Lung microvascular endothelial cell (primary cell): ENCODE measurements at places on chromosomes 5 and 9. TPM values are rescaled to one million over a fixed set of nuclear protein-coding genes. Genes with fewer than 3 reads are reported as not detected.

GRCh38 chr5:10372726-10373709, 19.5 kb downstream of the MARCHF6 start:
- DNase-seq: no peak

- DNase-seq: no peak
Measured at GRCh38 chr9:99274495-99274894, 52.4 kb downstream of the SEC61B start.

DNA sequence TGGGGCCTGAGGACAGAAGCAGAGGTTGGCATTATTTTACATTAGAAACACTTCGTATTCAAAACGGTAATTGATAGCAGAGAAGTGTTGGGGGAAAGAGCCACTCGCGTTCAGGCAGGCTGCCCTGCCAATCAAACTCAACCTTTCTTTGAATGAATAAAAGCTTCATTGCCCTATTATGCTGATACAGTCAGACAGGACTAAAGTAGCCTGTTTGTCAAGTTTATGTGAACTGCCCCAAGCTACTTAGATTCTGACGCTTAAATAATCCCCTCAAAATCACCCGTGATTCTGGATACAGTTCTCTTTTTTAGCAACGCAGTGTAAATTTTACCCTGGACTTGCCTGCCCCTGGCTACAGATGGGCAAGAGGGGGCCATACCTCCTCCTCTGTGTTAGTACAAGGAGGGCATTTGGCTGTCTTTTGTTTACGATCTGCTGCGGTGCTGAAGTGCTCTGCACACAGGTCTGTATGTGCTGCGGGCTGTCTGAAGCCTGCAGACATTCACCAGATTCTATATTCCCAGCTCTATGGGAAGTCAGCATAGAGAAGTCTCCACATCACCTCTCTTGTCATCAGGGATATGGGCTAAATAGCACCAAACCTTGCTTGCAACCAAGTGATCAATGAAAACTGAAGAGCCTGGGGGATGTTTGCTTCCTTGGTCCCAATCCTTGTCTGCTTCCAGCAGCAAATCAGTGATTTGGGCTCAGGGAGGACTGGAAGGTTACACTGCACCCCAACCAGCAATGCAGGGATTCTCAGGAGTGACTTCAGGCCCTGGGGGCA, 218.4 kb downstream of the EBF1 start:
- DNase-seq: no peak

DNA sequence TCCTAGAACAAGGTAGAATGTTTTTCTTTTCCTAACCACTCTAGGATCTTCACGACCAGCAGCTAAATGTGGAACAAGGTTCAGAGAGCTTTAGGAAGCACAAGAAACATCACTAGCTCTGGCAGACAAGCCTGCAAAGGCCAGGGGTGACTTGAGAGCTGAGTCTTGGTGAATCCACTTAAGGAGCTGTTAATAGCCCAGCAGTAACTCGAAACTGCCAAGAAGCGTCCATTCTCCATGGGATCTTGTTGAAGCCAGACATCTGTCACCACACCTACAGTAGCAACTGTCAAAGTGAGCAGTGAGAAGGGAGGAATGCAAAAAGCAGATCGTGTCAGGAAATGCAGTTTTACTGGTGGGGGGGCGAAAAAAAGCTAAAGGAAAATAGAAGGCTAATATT, 87.2 kb downstream of the ATPSCKMT start:
- DNase-seq: no peak

GRCh38 chr9:135478829-135479468, 633 bp upstream of the PPP1R26 start:
- peak; percentile 28 for DNase-seq

- DNase-seq: peak; percentile 52
Measured at GRCh38 chr9:127539982-127540663, 72.0 kb upstream of the STXBP1 start.

DNA sequence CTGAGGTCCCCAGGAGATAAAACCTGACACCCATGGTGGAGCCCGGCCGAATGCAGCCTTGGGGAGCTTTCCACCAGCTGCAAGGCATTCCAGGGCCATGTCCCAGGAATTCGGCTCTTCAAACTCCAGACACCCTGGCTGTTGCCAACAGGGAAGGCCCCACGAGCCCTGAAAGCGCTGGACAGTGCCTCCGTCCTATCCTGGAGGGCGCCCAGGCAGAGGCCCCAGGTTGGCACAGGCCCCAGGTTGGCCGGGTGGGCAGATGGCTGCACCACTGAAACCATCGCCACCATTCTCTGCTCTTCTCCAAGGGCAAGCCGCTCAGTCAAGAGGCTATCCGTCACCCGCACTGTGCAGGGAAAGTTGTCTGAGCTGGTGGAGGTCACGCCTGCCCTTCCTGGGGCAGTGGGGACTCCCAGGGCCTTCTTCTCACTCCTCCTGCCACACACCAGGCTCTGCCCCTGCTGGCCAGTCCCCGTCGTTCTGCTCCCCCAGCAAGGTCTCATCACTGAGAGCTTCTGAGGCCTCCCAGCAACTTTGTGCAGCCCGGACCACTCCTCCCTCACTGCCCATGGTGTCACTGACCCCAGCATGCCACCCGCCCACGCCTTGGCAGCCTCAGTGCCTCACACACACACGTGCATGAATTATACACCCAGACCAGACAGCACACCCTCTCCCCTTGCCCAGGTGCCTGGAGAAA, 21.2 kb downstream of the SLC6A3 start:
- no peak for DNase-seq

DNA sequence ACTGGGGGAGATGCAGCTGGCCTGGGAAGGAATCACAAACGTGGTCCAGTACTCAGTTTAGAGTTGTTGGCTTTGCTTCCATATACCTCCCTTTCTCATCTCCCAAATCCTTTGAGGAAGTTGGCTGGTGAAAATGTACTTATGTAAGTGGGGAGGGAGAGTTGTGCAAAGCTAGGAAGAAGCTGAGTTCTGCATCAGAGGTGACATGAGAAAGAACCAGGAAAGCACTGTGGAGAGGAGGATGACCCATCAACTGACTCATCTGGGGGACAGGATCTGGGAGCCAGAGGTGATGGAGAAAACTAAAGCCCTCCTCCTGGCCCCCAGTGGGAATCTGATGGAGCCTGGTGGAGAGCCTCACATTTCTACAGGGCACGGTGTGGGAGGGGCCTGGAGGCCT, 16.2 kb downstream of the KCNMB1 start:
- no peak for DNase-seq

DNA sequence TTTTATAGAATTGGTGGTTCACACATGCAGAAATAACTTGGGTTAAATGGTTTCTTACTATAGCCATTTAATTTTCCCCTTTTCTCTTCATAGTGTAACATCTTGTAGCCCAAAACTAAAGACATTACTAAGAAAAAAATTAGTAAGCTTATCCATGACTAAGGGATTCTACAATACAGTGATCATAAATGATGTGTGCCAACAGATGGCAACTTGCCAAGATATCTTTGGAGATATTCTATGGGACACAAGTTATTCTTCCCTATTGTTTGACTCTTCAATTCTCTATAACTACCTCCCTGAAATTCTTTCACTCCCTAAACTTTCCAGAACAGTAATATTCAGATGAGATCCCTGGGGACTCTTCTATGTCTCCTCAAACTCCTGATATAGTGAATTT, 580.6 kb downstream of the PTPRD start:
- DNase-seq: peak; percentile 11

DNA sequence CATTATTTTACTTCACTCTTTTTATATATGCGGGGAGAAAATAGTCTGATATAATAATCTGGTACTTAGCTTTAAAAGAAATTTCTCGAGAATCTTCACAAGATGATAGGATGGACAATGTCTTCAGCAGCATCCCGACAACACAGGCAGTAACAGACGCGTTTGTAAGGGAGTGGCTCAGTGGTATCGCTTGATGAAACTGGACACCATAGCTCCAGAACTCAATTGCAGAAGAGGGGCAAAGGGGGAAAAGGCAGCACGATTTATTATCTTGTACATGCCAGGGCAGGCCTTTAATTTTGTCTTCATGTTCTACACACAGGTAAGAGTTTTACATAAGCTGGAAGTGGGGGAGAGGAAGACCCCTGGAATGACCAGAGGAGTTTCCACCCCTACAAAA, 15.7 kb downstream of the IL4 start:
- DNase-seq: no peak

GRCh38 chr5:115179394-115180164, 9.9 kb upstream of the TRIM36 start:
- peak; percentile 8 for DNase-seq

GRCh38 chr5:69078921-69079540, 14.8 kb upstream of the SLC30A5 start:
- no peak for DNase-seq

GRCh38 chr5:8766448-8766847, 779.4 kb downstream of the SEMA5A start:
- DNase-seq: no peak

DNA sequence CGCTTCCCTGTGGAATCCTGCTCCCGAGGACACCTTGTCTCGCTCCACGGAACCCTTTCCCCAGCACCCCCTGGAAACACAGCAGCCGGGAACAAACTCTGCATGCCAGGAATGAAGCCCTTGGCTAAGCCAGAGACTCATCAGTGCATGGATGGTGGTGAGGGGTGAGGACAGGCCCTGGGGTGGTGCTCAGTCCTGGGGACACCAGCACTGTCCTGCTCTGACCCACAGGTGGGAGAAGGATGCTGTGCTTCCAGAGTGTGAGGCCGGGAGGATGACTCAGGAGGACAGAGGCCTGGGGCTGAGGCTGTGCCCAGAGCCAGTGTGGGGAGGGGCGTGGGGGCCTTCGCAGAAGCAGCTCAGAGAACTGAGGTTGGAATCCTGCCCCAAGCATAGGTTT, 11.2 kb upstream of the EGR1 start:
- DNase-seq: no peak

GRCh38 chr9:131277287-131277909, 1.1 kb upstream of the FAM78A start:
- no peak for DNase-seq

DNA sequence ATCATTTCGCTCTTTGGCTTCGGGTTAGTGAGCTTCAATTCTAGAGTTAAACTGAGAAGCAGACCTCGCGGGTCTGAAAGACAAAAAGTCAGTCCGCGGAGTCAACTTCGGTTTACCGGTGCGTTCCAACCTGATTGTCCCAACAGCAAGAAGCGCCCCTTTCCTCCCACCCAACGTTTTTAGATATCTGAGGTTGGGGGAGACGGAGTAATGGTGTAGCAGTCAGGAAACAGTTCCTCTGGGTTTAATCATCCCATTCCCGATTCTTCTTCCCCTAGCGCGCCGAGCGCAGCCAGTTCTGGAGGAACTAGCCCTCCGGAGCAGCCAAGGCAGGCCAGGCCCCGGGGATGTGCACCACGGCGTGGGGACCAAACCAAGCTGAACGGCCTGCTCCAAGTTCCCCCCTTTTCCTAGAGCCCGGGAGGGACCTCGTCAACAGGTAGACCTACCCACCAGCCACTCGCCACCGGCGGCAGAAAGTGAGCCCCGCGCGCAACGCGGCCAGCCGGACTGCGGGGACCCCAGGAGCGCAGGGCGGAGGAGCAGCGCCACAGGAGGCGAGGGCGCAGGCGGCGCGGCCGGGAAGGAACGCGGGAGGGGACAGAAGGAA, 622 bp upstream of the ISL1 start:
- no peak for DNase-seq

DNA sequence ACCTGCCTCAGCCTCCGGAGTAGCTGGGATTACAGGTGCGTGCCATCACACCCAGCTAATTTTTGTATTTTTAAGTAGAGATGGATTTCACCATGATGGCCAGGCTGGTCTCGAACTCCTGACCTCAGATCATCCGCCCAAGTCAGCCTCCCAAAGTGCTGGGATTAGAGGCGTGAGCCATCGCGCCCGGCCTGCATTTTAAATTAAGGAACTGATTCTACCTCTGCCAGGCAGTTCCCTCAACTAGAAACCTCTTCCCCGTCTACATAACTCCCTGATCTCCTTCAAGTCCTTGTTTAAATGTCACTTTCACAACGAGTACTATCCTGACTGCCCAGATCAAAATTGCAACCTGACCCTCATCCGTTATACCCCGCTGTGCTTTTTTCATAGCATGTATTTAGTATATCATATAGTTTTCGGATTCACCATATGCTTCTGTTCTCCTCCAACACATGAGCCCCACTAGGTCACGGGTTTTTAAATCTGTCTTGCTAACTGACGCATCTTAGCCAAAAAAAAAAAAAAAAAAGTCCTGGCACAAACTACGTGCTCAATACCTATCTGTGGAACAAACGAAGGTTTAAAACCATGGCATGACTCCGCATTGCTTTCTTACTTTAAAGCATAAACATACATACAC, 858 bp upstream of the SOWAHA start:
- no peak for DNase-seq

- no peak for DNase-seq
Measured at GRCh38 chr5:108193021-108193795, 188.7 kb downstream of the FBXL17 start.

- no peak for DNase-seq
Measured at GRCh38 chr5:72185496-72186329, 78.4 kb downstream of the MAP1B start.

- DNase-seq: no peak
Measured at GRCh38 chr5:40775085-40775845, 19.5 kb upstream of the TTC33 start.

The LRRC26 gene
- not detected in 2 replicates for total RNA-seq

The ENTPD2 gene
- total RNA-seq: not detected in 2 replicates

The PPP2R2B gene
- total RNA-seq: not detected in 2 replicates

The CYSRT1 gene
- under 0.01 and 0.20 TPM in 2 replicates for total RNA-seq

The PCDHGB1 gene
- total RNA-seq: 0.87 and 1.6 TPM in 2 replicates

The DRD1 gene
- total RNA-seq: not detected in 2 replicates

The HCN1 gene
- not detected in 2 replicates for total RNA-seq

The SLC34A1 gene
- total RNA-seq: not detected in 2 replicates

The CCDC192 gene
- total RNA-seq: not detected in 2 replicates

The RIC1 gene
- total RNA-seq: 20.9 and 29.8 TPM in 2 replicates

The WNK2 gene
- total RNA-seq: not detected in 2 replicates

The RNF44 gene
- total RNA-seq: 2.4 and 5.6 TPM in 2 replicates

The CCDC183 gene
- total RNA-seq: 0.22 and 1.4 TPM in 2 replicates

The SH2D3C gene
- total RNA-seq: 56.2 and 72.6 TPM in 2 replicates

The BARX1 gene
- not detected in 2 replicates for total RNA-seq

The IFNA16 gene
- total RNA-seq: not detected in 2 replicates

The SHISAL2B gene
- not detected in 2 replicates for total RNA-seq
